Activated T-helper 9 cell treated with anti-CD3 and anti-CD28 coated beads, Interleukin-2, amount 50 U/mL, for 16 hours (primary cell): ENCODE measurements at places on chromosomes 4 and X.

GRCh38 chr4:159607809-159608208, 504.9 kb downstream of the RAPGEF2 start:
- DNase-seq, result no peak

DNA sequence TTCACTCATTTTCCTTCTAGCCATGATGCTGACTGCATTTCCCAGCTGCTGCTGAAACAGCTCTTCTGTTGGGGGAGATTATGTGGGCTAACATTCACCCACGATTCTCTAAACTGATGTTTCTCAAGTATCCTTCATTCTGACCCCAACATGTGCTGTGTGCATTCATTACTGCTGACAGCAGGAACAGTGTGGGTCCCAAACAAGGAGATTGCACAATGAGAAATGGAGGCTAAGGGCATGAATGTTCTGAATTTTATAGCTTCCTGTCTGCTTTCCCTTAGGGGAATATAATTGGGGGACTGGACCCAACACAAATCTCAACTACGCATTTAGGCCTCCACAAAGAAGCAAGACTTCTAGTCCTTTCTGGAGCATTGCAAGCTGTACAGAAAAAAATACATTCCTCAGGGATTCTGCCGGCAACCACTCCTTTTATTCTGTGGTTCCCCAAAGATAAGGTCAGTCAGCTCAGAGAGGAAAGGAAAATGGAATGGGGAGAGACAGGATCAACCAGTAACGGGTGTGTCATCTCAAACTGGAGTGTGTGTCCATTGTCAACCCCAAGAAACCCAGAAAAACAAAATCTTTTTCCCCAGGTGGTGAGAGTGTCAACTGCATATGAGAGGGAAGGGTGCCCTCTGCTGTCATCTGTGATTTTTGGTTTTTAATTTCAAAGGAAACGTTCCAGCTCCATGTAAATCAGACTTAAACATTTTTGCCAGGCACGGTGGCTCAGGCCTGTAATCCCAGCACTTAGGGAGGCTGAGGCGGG, 81.5 kb upstream of the EGFL6 start:
- DNase-seq, result peak; percentile 4

- no peak for DNase-seq
These were observed 10.2 kb upstream of the CLDN24 start for GRCh38 chr4:183332447-183332846.

DNA sequence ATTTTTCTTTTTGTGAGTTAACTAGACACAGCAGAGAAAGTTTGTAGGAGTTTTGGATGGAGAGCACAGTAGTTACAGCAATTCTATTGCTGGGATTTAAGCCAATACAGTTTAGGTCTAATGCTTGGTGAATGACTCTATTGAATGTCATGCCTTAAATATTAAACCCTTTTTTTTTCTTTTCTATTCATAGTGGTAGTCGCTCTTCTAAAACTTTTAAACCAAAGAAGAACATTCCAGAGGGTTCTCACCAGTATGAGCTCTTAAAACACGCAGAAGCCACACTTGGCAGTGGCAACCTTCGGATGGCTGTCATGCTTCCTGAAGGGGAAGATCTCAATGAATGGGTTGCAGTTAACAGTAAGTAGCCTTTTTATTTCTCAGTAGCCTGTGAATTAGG, 34.8 kb upstream of the DCK start:
- DNase-seq, result no peak

DNA sequence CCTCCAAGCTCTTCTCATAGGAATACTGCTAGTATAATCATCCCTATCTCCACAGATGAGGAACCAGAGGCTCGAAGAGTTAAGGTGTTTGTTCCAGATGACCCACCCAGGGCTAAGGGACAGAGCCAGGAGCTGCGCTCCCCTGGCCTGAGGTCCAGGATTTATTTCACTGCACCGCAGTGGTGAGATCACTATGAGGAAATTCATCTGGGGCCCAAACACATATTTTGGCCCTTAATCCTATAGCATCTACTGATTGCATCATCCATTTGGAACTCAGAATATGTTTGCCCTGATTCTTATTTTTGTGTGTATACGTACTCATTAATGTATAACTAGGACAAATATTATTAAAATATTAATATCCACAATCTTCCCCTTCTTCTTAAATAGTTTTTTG, 100.1 kb upstream of the RBPJ start:
- DNase-seq, result no peak

DNA sequence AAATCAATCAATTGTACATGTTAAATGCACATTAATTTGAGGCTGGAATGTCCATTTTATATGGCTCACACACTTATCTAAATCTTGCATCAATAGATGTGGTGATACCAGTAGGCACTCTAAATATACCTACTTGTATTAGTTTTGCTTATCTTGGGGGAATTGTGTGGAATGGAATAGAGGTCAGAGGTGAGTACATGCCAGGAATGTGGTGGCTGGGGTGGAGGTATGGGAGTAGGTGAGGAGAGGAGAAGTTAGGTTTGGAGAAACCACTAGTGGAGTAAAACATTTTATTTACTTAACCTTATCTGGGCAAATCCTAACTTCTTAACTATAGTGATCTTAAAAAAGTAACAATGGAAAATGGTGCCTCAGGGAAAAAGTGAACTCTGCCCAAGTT, 163.1 kb downstream of the ATG4A start:
- DNase-seq, result no peak

GRCh38 chr4:46844325-46844917, 64.6 kb downstream of the COX7B2 start:
- no peak for DNase-seq

DNA sequence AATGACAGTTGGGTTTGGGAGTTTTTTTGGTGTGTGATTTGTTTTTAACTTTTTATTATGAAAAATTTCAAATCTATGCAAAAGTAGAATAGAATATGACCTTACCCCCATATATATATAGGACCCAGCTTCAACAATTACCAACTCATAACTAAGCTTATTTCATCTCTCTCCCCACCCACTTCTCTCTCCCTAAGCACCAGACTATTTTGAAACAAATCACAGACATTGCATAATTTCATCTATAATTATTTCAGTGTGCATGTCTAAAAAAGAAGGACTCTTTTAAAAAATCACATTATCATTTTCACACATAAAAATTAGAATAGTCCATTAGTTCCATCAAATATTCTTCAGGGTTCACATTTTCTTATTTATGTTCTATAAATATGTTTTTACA, 28.3 kb upstream of the NKX6-1 start:
- DNase-seq, result no peak

DNA sequence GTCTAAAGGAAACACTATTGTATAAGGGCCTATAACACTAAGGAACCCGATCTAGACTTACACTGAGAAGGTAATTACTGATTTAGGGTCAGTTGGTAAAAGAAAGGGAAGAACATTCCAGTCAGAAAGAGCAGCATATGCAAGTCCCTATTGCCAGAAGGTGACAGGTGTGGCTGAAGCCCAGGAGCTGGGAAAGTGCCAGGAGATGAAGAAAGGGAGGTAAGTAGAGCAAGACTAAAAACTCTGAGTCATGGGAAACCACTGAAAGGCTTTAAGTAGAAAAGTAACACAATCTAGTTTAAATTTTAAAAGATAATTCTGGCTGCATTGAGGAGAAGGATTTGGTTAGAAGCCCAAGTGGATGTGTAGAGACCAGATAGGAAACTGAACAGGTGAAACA, 77.7 kb upstream of the INTU start:
- no peak for DNase-seq

DNA sequence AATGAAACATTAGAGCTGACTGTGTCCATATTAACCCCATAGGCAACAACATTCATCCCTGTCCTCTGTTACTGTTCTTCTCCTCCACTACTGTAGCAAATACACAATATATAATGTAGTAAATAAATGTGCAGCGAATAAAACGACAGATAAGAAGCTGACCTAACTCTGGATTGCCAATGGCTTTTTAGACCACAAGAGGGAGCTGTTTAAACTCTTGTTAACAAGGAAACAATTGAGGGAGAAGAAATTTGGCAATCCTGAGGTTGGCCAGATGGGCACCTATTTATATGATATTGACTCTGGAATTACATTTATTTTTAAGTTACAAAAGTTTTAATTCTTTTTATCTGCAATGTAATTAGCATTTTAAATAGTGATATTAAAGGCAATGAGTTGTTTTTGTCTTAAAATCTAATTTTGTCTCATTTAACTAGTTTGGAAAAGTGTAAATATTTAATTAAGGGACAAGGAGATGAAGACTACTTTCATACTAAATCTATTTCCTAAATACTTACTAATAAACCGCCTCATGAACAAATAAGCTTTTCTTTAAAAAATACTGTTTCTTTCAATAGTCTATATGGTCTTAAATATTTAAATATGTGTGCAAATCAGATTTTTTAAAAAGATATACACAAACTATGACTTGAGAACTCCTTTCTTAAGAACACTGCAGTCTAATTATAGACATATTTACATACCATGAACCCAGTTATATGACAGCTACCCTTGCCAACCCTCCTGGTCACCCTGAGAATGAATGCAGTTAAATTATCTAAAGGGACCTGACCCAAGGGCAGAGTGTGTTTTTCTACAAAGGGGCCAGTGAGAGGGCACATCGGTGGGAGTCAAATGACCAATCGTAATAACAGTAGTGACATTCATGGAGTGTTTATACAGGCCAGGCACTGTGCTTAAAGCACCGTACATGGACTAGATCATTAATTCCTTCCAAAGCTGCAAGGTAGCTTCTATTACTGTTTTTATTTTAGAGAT, 52.9 kb upstream of the HPF1 start:
- DNase-seq, result no peak

DNA sequence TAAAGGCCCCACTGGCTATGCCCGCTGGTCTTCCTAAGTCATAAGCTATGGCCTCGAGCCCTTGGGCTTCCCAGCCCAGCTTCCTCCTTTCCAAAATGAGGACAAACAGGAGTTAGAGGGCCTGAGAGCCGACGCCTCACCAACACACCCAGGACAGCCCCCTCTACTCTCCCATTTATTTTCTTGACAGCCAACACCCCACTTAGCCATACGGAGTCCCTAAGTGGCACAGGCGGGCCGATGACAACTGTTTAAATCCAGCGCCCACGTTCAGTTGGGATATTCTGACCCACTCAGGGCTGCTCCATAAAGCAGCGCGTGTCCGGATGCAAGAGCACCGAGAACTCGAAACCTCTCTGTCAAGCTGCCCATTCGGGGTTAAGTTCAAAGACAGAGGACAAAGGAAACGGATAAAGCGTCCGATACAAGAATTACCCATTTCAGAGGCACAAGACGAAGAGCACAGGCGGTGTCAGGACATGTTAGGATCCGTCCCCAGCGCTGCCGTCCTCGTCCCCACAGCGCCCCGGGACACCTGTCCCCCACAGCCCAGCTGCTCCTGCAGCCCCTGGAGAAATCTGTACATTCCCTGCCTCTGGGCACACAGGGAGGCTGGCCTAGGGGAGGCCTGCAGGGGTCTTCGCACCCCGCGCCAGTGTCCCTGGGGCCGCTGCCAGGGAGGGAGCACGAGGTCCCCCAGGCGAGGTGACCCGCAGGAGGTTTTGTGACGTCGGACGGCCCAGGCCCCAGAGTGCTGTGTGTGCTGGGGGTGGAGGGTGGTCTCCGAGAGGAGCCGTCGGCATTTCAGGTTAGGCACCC, 1.2 kb downstream of the PRKX start:
- no peak for DNase-seq

DNA sequence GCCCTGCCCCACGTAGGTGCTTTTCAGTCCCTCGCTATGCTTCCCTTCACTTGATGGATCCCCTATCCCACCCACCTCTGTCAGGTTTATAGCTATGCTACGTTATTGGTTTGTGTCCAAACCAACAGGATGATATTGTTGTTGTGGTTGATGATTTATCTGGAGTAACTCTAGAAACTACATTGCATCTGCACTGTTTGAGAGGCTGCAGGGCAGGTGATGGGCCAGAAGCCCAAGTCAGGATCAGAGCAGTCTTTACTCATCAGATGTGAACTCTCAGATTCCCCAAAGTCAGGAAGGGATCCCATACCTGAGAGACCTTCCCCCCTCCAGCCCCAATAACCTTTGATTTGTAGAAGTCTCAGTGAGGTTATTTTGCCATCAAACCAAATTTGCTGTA, 34.7 kb downstream of the ARX start:
- DNase-seq, result no peak

DNA sequence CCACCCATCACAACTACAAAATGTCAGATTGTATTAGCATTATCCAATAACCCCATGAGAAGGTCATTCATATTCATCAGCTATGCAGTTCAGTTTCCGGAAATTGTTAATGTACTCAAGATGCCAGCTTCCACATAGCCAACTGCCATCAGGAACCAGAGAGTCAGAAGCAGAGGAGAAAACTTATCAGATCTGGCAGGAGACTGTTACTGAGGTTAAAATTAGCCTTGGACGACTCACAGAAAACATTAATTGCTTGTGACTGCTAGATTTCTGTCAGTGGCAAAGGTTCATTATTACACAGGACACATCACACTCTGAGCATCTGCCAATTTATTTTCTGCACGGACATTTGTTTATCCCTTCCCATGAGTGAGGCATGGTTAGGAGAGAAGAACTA, 352.8 kb downstream of the DHRSX start:
- no peak for DNase-seq

GRCh38 chr4:186368281-186368680, 102.3 kb downstream of the F11 start:
- DNase-seq, result no peak

DNA sequence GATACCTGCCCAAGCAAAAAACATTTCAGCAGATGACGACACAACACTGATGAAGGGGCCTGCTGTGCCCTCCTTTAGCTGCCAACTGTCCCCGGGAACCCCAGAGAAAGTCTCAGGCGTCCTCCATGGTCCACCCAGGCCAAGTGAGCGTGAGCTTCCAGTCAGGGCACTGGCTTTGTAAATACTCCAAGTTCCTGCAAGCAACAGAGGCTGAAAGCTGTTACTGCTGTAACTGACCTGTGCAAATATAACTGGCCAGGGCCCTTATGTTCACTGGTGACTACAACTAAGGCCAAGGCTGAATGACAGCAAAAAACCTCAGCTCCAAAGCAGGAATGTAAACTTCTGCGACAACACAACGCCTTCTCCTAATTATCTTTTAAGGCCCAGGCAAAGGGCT, 8.2 kb downstream of the WDR1 start:
- DNase-seq, result no peak

- DNase-seq, result no peak
These were observed 6.0 kb upstream of the EFNB1 start for GRCh38 chrX:68822641-68823410.

DNA sequence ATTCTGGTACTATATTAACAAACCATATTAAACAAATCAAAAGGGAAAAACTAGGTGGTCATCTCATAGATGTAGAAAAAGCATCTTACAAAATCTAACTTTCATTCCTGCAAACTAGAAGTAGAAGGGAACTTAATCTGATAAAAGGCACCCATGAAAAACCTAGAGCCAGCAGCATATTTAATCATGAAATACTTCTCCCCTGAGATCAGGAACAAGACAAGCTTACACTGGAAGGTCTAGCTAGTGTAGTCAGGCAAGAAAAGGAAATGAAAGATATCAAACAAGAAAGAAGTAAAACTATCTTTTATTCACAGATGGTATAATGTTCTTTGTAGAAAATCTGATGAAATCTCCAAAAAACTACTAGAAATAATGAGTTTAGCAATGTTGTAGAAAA, 41.2 kb downstream of the ATP10D start:
- no peak for DNase-seq

- no peak for DNase-seq
These were observed 188.2 kb downstream of the SH2D1A start for GRCh38 chrX:124534536-124534935.
